ENCODE measurements at places on chromosomes 16 and 17. TPM values are rescaled to one million over a fixed set of nuclear protein-coding genes. Genes with fewer than 3 reads are reported as not detected.
A peak's percentile ranks its signal among the peaks of the same experiment; 100 is the strongest.

TSNAXIP1 gene
- total RNA-seq, result 0.33 TPM

GRCh38 chr16:21101631-21102420 is 48.8 kb downstream of the DNAH3 start:
- no peak for DNase-seq

ANKS4B gene
- not detected for total RNA-seq

GRCh38 chr16:81645266-81645694 is 133.8 kb upstream of the PLCG2 start:
- DNase-seq, result peak; percentile 89

- DNase-seq, result no peak
Measured at GRCh38 chr17:28258347-28258887, 60.6 kb upstream of the TMEM97 start.

DNA sequence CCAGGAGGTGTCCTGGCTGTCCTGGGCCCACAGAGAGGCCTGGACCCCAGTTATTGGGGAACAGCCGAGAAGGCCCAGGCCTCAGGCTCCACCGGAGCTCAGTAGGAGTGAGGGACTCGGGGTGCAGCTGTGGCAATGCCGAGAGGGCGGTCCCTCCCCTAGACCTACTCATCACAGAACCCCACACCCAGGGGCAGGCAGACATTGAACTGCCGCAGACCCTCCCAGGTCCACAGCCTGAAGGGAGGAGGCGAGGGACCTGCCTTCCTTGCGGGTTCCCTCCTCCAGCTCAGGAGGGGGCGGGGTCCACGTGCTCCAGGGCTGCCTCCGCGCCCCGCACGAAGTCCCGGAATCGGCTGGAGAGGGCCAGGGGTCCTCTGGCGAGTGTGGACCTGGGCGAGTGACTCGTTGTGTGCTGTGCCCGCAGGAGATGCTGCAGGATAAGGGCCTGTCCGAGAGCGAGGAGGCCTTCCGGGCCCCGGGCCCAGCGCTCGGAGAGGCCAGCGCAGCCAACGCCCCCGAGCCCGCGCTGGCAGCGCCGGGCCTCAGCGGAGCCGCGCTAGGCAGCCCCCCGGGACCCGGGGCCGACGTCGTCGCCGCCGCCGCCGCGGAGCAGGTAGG is 3.9 kb downstream of the TBX4 start:
- no peak for DNase-seq

DNA sequence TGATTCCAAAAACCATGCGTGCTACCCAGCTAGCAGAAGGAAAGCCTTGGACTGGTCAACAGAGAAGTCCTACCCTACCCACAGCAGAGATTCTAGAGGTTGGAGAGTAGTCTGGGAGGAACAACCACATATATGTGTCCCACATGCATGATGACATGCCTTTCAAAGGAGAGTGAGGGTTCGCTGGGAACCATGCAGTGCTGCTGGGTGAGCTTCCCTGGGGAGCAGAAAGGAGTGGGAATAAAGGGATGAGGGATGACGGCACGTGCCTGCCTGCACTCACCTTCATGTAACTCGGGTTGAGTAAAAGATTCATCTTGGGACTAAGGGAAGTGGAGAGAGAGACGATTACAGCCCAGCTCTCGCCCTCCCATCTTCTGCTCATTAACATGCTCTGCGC is 9.8 kb downstream of the CPSF4L start:
- DNase-seq, result no peak

GRCh38 chr16:65809627-65810026 is 556.9 kb upstream of the CDH5 start:
- DNase-seq, result no peak
